Activated CD4-positive, alpha-beta T cell treated with anti-CD3 and anti-CD28 coated beads, Interleukin-2, amount 50 U/mL, for 1 hour (primary cell): ENCODE measurements at places on chromosomes 13 and 19.
A peak's percentile ranks its signal among the peaks of the same experiment; 100 is the strongest.

GRCh38 chr13:51827254-51827653, 17.7 kb downstream of the TMEM272 start:
- DNase-seq = no peak

DNA sequence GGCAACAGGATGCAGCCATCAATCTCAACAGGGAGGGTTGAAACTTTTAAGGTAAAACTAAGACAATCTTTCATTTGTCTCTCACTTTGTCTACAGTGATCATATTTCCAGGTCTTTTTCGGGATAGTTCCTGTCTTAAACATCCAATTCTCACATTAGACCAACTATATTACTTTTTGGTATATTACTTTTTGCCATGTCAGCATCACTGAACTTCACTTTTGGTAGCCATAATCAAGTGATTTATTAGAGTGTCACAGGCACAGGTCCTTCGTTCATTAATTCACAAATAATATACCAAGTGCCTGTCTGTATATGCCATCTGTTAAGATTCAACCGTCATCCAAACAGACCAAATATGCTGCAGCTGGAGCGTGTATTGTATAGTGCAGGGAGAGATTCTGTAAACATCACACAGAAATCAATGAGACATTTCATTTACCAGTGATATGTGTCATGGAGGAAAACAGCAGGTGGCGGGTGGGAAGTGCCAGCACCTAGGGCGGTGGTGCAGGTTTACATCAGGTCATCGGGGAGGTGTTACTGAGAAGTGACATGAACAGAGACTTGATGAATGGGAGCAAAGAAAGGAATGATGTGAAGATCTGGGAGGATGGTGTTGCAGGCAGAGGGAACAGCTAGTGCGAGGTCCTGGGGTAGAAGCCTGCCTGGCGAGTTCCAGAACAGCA, 24.9 kb downstream of the ARHGEF7 start:
- DNase-seq = no peak

- no peak for DNase-seq
Measured at GRCh38 chr19:11434703-11435056, 241 bp downstream of the ODAD3 start.

DNA sequence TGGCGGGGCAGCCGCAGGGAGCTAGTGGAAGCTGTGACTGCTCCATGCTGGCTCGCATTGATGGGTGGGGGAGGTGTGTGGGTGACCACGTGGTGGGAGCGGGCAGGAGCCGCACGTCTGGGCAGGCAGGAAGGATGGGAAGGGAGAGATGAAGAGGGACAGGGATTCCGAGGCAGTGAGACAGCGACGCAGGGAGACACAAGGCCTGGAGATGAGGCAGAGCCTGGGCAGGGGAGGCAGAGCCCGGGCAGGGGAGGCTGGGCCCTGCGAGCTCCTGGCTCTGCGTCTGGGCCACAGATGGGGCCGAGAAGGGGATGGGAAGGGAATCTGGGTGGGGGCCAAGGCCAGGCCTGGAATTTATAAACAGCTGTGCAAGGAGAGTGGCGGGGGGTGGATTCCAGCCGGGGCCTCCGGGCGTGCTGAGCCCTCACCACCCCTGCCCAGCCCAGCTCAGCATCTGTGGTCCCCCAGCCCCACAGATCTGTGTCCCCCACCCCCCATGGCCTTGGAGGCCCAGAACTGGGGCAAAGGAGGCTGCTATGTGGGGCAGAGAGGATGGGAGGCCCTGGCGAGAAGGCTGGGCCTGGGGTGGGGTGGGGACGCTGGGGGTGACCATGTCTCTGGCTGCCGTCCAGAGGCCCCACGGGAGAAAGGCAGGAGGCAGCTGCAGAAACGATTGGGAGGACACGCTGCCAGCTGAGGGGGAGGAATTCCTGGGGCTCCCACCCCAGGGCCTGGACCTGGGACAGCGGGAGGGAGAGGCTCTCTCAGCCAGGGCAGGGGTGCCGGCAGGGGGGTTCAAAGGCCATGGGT, 6.0 kb downstream of the EHD2 start:
- DNase-seq = no peak

GRCh38 chr13:33367926-33368325, 82.4 kb upstream of the STARD13 start:
- DNase-seq = no peak

GRCh38 chr13:67232384-67232783, 2.2 kb upstream of the PCDH9 start:
- no peak for DNase-seq

DNA sequence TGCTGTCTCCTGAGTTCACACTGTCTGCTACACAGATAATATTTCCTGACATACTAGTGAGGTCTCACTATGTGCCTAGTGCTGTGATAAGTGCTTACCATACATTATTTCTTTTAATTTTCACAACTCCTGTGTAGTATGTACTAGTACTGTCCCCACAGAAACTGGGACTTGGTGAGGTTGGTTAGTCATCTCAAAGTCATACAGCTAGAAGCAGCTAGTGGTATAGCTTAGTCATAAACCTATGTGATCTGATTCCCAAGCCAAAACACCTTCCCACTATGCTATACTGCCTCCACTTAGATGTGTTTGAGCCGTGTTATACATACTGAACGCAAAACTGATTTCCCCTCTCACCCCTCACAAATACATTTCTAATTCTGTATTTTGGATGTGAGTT, 10.5 kb downstream of the MTMR6 start:
- no peak for DNase-seq

- DNase-seq = peak; percentile 30
Measured at GRCh38 chr19:44570984-44571684, 41.7 kb upstream of the CEACAM20 start.

DNA sequence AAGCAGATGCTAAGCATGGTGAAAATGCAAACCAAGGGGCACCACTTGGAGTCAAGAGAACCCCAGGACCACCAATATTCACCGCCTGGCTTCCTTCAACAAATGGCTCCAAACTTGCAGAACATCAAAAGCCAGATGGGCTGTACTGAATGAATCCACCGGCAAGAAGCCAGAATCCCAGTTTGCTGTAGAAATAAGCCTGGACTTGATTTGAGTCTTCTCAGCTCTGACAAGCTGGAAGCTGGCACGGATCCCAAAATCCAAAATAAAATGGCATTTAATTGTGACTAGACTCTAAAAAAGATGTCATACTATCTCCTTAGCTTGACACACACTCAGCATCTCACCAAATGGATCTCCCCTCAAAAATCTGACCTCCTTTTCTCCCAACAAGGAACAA, 11.9 kb downstream of the EFNB2 start:
- no peak for DNase-seq

DNA sequence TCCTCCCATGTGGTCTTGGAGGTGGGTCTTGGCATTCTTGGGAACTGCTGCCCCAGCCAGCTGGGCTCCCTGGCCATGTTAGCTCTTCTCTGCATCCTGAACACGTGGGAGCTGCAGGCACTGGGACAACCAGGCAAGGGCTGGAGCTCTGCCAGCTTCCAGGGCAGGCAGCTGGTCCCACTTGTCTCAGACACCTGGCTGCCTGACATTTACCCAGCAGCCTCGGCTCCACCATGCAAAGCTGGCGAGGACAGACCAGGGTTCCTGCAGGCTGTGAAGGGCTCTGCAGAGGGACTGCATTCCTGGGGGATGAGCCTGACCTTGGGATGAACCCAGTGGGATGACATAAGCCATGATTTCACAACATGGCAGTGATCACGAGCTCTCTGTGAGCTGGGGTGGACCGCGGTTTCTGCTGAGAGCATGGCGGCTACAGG, 99.0 kb upstream of the TSHZ3 start:
- no peak for DNase-seq
